ENCODE measurements at places on chromosomes 6 and 20.

- DNase-seq: no peak
Measured at GRCh38 chr20:829551-829950, 4.0 kb upstream of the FAM110A start.

DNA sequence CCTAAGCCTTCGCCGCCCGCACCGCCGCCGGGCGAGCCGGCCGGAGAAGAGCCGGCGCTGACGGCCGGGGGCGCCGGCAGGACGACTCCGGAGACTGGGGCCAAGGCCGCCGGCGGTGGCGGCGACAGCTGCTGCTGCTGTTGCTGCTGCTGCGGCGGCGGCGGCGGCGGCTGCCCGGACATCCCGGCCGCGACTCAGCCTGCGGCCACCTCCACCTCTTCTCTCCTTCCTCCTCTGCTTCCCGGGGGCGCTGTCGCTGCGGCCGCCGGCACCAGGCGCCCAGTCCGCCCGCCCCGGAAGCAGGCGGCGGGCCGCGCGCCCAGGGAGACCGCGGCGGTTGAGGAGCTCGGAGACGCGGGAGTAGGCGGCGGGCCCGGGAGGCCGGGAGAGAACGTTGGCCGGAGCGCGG is 307 bp downstream of the RANBP9 start:
- no peak for DNase-seq

DNA sequence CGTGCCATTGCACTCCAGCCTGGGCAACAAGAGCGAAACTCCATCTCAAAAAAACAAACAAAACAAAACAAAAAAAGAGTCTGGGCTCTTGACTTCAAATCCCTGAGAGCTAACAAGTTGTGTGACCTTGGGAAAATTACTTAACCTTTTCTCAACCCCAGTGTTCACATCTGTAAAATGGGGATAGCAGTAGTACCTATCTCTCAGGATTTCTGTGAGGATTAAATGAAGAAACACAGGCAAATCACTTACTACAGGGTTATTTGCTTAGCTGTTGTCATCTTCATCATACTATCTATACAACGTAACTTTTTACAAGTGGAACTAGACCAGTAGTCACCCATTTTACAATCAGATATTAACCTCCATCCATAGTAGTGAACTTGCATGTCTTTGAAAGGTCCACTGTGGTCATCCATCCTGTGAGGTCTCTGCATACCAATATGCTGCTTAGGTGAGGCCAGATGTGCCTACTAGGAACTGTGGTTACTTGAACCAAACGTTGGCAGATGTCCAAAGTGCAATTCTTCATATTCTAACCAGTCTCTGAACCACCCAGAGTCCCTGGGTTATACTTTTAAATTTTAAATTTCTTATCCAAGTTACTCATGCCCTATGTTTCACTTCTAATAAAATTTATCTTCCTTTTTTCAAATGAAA is 128.9 kb upstream of the BEND3 start:
- DNase-seq: no peak

DNA sequence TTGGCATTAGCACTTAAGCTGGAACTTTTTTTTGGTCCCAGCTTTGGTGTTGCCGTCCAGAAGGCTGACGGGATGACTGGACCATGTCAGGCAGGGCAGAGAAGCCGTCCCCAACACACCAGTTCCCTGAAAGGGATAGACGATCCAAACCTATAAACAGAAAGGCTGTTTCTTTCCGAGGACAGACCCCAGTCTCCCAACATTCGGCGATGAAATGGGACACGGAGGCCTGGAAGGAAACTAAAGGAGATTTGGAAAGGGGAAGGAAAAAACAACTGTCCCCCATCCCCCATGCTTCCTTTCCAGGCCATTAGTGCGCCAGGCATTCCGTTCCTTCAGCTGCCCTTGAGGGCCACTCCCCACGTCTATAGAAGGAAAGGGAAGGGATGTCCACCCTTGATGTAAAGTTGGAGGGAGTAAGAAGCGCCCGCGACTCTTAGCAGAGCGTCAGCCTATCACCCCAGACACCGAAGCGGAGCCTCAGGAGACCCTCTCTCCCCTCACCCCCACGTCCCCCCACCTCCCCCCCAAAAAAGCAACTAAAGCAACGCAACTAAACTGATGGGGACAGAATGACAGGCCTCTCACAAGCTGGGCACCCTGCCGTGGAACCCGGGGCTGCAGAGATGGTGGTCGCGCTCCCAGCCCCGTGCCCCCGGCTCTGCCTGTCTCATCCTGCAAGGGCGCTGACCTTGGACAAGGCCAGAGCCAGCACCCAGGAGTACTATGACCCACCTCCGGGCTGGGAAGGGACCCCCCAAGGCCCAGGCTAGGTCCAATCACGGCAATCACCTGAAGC is 638 bp downstream of the BLCAP start:
- peak; percentile 54 for DNase-seq

DNA sequence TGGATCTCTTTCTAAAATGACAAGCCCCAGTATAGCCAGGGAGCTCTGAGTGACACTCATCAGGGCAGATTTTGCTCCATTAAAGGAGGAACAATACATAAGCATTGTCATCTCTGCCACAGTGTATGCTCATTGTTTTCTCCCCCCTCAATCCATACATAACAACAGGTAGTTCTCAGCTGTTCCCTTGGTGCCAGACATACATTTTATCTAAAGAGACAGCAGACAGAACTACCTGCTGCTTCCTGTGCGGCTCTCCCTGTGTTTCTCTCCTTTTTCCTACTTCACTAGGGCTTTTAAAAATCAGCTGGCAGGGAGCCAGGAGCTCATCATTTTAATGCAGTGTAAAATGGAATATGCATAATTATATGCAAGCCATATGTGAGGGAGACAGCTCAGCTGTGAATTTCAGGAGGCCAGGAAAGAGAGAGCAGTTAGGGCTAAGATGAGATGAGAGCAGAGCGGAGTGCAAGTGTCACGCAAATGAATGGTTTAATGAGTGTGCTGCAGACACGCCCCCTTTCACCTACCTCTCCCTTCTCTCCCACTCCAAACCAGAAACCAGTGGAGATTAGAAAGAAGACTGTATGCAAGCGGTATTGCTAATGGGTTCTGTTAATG is 96.0 kb downstream of the SOBP start:
- no peak for DNase-seq

GRCh38 chr6:131692031-131692430 is 9.2 kb downstream of the OR2A4 start:
- DNase-seq: no peak

- no peak for DNase-seq
Measured at GRCh38 chr6:7106215-7106751, 1.5 kb upstream of the RREB1 start.

- no peak for DNase-seq
Measured at GRCh38 chr6:23177806-23178205, 608.4 kb downstream of the HDGFL1 start.

- no peak for DNase-seq
Measured at GRCh38 chr6:129872586-129872985, 11.5 kb upstream of the TMEM244 start.

GRCh38 chr6:109118337-109118736 is 23.0 kb downstream of the CEP57L1 start:
- no peak for DNase-seq

DNA sequence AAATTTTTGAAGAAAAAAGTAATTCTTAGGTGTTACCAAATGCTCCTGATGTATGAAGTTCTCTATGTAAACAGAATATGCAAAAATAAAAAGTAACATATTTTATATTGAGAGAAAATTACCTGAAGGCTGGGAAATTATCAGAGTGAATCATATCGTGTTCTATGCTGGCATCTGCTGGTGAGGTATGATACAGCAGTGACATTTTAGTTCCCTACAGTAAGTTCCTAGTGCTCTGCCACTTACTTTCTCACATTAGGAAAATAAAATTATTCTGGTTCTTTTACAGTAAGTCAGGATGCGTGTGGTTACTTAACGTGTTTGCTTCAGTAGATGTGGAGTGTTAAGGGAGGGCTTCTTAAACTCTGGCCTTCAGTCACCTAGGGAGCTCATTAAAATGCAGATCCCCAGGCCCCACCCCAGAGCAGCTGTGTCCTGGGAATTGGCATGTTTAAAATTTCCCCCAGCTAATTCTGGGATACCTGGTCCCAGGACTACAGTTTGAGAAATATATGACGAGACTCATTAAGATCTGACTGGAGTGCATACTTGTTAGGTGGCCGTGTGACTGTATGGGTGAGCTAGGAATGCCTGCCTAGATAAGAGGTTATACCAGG is 3.2 kb downstream of the ACTR5 start:
- DNase-seq: peak; percentile 55

All from urothelium cell line (cell line).